ENCODE measurements at places on chromosomes 5 and 9. TPM values are rescaled to one million over a fixed set of nuclear protein-coding genes. Genes with fewer than 3 reads are reported as not detected.

- H3K27me3 ChIP-seq: no peaks in the 10 kb centered on the region
- peak; percentile 12 for DNase-seq
- no peak overlapping the region for H3K4me3 ChIP-seq
- H3K36me3 ChIP-seq: peaks cover 11% of the 10 kb centered on the region
- H3K4me1 ChIP-seq: peaks cover 33% of the 10 kb centered on the region
- no peak overlapping the region for H3K27ac ChIP-seq
These were observed 21.7 kb downstream of the TCF7 start for GRCh38 chr5:134136221-134136631.

- no peaks in the 10 kb centered on the region for H3K4me1 ChIP-seq
- H3K27ac ChIP-seq: no peak overlapping the region
- no peak for DNase-seq
These were observed 27.6 kb downstream of the ACTL7A start for GRCh38 chr9:108889649-108890067.

DNA sequence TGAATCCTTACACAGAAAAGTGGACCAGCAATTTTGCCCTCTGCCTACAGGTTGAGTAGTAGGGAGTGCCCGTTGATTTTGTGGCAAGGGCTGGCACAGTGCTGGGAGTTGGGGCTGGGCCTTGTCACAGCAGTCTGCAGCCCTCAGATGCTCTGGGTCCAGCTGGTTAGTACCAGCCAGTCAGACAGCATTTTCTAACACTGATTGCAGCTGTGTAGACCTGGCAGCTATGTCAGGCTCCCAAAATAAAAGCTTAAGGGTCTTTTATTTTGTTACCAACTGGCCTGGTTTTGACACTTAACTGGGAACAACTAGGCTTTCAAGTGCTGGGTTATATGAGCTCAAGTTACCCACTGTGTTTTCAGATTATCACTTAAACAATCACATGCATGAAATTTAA is 57.7 kb downstream of the MAT2B start:
- no peak overlapping the region for H3K4me3 ChIP-seq
- no peak overlapping the region for H3K27ac ChIP-seq
- DNase-seq: no peak
- H3K4me1 ChIP-seq: peaks cover 9% of the 10 kb centered on the region

Gene SLC6A18
- total RNA-seq: not detected

DNA sequence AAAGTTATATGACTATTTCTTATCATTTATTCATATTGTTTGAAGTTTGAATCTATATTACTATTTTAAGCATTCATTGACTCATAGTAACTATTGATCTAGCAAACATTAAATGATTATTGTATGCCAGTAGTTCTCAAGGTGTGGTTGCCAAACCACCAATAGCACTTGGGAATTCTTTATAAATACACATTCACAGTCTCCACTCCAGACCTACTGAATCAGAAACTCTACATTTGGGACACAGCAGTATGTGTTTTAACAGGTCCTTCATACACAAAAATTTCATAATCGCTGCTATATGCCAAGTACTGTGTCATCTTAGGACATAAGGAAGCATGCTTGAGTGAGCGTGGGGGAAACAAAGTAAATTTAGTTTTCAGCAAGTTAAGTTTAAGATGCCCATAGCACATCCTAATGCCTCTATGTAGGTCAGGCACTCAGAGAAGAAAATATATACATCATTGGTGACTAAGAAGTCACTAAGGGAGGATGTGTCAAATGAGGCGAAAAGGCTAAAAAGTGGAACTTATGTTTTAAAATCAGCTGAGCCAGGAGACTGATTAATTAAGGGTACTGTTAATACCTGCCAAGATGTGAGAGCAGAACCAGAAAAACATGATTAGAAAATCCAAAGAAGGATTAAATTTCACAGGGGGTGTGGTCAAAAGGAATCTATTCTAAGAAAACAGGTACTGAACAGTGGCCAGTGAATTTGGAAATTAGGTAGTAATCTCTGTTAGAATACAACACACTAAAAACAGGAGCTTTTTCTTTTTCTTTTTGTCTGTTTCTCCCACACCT is 340.8 kb downstream of the HCN1 start:
- no peaks in the 10 kb centered on the region for H3K27me3 ChIP-seq
- H3K36me3 ChIP-seq: no peaks in the 10 kb centered on the region
- H3K27ac ChIP-seq: no peak overlapping the region
- no peak overlapping the region for H3K4me3 ChIP-seq
- DNase-seq: no peak
- no peaks in the 10 kb centered on the region for H3K4me1 ChIP-seq

DNA sequence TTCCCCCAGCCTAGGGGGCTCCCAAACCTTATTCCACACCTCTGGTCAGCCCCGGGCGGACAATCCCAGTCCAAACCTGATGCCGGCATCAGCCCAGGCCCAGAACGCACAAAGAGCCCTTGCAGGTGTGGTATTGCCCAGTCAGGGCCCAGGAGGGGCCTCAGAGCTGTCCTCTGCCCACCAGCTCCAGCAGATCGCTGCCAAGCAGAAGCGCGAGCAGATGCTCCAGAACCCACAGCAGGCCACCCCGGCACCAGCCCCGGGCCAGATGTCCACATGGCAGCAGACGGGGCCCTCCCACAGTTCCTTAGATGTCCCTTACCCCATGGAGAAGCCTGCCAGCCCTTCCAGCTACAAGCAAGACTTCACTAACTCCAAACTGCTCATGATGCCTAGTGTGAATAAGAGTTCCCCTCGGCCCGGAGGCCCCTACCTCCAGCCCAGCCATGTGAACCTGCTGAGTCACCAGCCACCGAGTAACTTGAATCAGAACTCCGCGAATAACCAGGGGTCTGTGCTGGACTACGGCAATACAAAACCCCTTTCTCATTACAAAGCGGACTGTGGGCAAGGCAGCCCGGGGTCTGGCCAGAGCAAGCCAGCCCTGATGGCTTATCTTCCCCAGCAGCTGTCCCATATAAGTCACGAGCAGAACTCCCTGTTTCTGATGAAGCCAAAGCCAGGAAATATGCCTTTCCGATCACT is 27.6 kb upstream of the LTC4S start:
- H3K4me1 ChIP-seq: peaks cover 39% of the 10 kb centered on the region
- peak overlapping the region; percentile 2 for H3K27ac ChIP-seq
- H3K4me3 ChIP-seq: no peak overlapping the region
- no peaks in the 10 kb centered on the region for H3K27me3 ChIP-seq

GRCh38 chr5:1824109-1824821 is 23.1 kb downstream of the NDUFS6 start:
- no peak for DNase-seq
- H3K4me1 ChIP-seq: no peaks in the 10 kb centered on the region
- H3K27ac ChIP-seq: no peak overlapping the region
- peaks cover 29% of the 10 kb centered on the region for H3K36me3 ChIP-seq

Gene CATSPER3
- 0.56 TPM for total RNA-seq

DNA sequence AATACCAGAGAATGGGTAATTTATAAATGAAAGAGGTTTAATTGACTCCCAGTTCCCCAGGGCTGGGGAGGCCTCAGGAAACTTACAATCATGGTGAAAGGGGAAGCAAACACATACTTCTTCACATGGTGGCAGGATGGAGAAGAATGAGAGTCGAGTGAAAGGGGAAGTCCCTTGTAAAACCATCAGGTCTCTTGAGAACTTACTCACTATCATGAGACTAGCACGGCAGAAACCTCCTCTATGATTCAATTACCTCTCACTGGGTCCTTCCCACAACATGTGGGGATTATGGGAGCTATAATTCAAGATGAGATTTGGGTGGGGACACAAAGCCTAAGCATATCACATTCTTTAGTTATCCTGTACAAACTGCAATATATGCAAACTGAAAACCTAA is 609.4 kb downstream of the MTRR start:
- no peaks in the 10 kb centered on the region for H3K27me3 ChIP-seq
- no peak overlapping the region for H3K27ac ChIP-seq
- no peaks in the 10 kb centered on the region for H3K4me1 ChIP-seq
- H3K4me3 ChIP-seq: no peak overlapping the region

- H3K4me1 ChIP-seq: no peaks in the 10 kb centered on the region
- no peak overlapping the region for H3K27ac ChIP-seq
- no peaks in the 10 kb centered on the region for H3K27me3 ChIP-seq
- no peak overlapping the region for H3K4me3 ChIP-seq
- DNase-seq: no peak
- H3K36me3 ChIP-seq: no peaks in the 10 kb centered on the region
These were observed 98.0 kb downstream of the SLC25A46 start for GRCh38 chr5:110836851-110837250.

DNA sequence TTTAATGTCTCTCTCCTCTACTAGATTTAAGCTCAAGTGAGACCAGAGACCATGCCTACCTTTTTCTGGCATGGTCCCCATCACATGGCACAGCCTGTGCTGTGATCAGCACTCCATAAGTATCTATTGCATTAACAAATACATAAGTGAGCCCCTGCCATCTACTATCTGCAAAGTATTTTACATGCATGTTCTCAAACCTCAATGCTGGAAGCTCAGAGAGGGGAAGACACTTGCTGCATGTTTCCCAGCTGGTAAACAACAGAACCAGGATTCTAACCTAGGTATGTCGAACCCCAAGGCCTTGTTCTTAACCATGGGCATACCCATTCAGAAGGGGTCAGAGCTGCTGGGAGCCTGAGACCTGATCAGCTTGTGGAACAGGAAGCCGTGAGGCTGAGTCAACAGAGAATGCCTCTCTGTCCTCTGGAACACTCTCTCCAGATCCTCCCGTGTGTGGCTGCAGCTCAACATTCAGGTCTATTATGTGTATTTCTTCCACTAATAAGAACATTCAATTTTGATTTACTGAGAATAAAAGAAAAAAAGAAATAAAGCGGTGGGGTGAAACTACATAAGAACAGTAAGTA is 232.5 kb upstream of the MSX2 start:
- no peak overlapping the region for H3K4me3 ChIP-seq
- no peak overlapping the region for H3K27ac ChIP-seq
- H3K36me3 ChIP-seq: no peaks in the 10 kb centered on the region
- H3K27me3 ChIP-seq: no peaks in the 10 kb centered on the region
- H3K4me1 ChIP-seq: no peaks in the 10 kb centered on the region
- no peak for DNase-seq

- no peaks in the 10 kb centered on the region for H3K36me3 ChIP-seq
- no peak for DNase-seq
- H3K4me1 ChIP-seq: no peaks in the 10 kb centered on the region
- H3K27me3 ChIP-seq: no peaks in the 10 kb centered on the region
These were observed 304.7 kb upstream of the CLINT1 start for GRCh38 chr5:158163451-158164295.

DNA sequence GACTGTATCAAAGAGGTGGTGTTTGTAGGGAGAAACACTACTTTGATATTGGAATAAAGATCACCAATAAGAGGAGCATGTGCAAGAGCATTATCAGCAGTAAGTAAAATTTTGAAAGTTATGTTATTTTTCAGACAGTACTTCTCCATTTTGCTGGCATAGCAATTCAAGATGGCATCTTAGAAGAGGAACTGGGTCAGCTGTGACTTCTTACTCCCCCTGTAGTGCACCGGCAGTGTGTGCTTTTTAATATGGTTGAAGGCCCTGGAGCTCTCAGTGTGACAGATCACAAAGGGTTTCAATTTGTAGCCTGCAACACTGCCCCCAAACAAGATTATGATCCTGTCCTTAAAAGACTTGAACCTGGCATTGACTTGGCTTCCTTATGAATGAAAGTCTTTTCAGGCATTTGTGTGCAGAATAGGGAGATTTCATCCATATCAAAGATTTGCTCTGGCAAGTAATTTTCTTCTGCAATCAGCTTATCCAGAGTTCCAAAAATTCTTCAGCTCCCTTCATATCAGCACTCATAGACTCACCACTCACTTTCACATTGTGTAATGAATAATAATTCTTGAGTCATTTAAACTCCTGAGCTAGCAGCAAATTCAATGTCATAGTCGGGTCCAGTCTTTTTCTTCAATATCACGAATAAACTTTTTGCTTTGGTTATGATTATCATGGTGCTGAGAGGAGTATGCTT is 105.7 kb upstream of the MAMDC2 start:
- H3K36me3 ChIP-seq: no peaks in the 10 kb centered on the region
- no peaks in the 10 kb centered on the region for H3K4me1 ChIP-seq
- no peak overlapping the region for H3K4me3 ChIP-seq
- DNase-seq: no peak

- no peak overlapping the region for H3K4me3 ChIP-seq
- H3K27ac ChIP-seq: no peak overlapping the region
- peaks cover 17% of the 10 kb centered on the region for H3K4me1 ChIP-seq
- DNase-seq: no peak
- H3K36me3 ChIP-seq: no peaks in the 10 kb centered on the region
These were observed 701.5 kb upstream of the MEF2C start for GRCh38 chr5:89584339-89584956.

DNA sequence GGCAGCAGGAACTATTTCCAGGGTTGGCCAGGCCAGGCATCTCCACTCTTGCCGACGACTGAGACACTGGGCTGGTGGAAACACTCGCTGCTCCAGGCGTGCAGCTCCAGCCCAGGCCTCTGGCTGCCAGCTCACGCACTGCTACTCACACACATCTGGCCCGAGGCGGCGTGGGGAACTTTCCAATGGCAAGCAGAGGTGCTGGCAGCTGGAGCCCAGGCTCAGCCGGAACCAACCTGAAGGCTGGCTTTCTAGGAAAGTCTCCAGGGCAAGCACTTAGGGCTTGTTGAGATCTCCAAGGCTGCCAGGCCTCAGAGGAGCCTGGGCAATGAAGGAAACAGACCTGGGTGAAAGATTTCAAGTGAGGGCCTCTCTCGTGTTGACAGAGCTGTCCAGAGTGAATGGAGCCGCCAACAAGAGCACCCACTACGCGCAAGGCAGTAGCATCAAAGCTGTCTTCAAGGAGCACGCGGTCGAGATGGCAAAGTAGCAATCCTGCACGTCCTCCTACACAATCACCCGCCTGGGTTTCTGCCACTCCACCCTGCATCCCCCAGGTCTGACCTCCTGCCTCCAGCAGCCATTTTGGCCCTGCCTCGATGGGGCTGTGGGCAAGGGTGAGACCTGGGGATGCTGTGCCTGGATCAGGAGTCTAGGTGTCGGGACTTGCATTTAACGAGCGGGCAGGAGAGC is 14.4 kb downstream of the SH3PXD2B start:
- H3K36me3 ChIP-seq: no peaks in the 10 kb centered on the region
- peaks cover 32% of the 10 kb centered on the region for H3K4me1 ChIP-seq
- H3K4me3 ChIP-seq: no peak overlapping the region
- H3K27me3 ChIP-seq: no peaks in the 10 kb centered on the region
- DNase-seq: no peak

- H3K27me3 ChIP-seq: no peaks in the 10 kb centered on the region
- DNase-seq: no peak
- no peaks in the 10 kb centered on the region for H3K36me3 ChIP-seq
- no peak overlapping the region for H3K27ac ChIP-seq
- no peaks in the 10 kb centered on the region for H3K4me1 ChIP-seq
These were observed 134.3 kb downstream of the OR2K2 start for GRCh38 chr9:111195766-111196165.

Gene SOHLH1
- not detected for total RNA-seq

DNA sequence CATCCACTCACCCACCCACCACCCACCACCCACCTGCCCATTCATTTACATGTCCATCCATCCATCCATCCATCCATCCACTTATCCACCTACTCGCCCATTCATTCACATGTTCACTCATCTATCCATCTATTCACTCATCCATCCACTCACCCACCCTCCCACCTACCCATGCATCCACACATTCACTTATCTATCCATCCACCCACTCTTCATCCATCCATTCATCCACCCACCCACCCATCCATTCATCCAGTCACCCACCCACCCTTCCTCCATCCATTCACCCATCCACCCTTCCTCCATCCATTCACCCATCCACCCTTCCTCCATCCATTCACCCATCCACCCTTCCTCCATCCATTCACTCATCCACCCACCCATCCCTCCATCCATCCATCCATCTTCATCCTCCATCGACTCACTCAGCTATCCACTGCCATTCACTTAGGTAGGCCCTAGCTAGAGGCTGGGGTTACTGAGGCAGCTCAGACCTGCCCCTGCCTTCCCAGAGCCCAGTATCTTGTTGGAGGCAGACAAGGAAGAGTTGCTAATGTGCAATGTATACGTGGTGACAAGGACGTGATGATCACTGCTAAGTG is 12.7 kb downstream of the TSPAN17 start:
- no peak overlapping the region for H3K27ac ChIP-seq
- H3K27me3 ChIP-seq: peaks cover 17% of the 10 kb centered on the region
- H3K4me1 ChIP-seq: peaks cover 4% of the 10 kb centered on the region
- no peaks in the 10 kb centered on the region for H3K36me3 ChIP-seq
- no peak overlapping the region for H3K4me3 ChIP-seq

All from gastrocnemius medialis (tissue), 4 donors.